ENCODE measurements at places on chromosomes 3 and 15.

- DNase-seq, result no peak
Measured at GRCh38 chr15:78156653-78157052, 7.5 kb downstream of the IDH3A start.

- no peak for DNase-seq
Measured at GRCh38 chr15:89341316-89342005, 6.8 kb upstream of the POLG start.

- no peak for DNase-seq
Measured at GRCh38 chr3:151686257-151686656, 47.5 kb upstream of the AADACL2 start.

DNA sequence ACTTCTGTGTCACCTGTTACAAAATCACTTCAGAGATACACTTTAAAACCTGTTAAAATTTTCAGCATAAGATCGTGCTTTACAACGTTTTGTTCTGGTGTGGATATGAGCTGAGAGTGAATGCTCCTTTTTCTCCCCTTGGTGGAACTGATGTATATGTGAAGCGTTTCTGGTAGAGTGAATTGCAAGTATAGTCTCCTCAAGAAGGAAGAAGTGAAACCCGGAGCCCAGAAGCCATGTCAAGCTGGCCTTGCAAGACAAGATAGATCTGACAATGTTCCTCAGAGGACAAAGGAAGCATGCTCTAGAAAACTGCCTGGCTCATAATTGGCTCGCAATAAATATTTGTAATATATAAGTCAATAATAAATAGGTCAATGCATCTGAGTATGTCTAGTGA, 23.6 kb downstream of the SERPINI2 start:
- no peak for DNase-seq

DNA sequence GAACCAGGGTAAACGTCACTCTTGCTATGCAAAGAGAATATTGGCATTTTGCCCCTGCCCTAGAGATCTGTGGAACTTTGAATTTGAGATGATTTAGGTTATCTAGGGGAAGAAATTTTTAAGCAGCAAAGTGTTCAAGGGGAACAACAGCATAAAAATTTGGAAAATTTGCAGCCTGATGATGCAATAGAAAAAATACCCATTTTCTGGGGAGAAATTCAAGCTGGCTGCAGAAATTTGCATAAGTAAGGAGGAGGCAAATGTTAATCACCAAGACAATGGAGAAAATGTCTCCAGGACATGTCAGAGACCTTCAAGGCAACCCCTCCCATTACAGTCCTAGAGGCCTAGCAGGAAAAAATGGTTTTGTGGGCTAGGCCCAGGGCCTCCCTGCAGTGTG, 4.4 kb upstream of the RPL32 start:
- DNase-seq, result no peak

DNA sequence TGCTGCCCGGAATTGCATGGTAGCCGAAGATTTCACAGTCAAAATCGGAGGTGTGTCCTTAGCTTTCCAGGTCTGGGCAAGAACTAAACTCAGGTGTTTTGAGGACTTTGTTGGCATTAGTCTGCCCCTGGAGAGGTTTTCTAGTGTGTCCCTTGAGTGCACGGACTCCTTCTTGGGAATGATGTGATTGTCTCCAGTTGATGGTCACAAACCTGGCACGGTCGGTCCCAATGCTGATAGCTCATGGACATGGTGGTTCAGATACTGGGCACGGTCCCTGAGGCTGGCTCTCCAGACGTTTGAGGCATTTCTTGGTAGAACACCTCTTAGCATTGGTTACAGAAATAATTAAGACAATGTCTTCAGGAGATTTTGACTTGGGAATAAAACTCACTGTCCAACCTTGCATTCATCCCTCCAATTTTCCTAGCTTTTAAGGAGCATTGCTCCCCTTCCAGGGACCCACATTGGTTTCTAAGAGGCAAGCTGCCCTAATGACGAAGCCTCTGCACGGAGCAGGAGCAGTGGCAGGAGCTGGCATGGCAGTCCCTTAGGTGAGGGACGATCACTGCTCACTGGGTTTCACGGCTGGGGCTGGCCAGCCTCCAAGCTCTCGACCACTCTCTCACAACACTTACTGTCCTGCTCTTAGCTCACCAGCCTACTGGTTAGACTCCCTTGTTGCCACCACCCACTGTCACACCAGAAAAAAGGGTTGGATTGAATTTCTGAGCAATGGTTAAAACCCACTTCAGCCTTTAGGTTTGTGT, 68.1 kb downstream of the PGPEP1L start:
- DNase-seq, result no peak

DNA sequence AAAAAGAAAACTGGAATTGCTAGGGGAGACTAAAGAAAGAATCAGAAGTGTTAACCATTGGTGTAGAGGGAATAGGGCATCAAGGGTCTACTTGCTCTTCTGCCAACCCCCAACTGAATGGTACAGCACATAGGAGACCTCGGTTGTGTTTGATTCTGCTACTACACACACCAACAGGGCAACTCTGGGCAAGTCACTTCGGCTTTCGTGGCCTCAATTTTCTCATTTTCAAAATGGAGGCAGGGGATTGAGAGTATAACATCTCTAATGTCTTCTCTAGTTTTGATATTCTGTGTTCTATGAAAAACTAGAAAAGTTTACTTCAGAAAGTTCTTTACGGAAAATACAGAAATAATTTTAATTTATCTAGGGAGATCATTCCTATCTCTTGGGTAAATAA, 120.3 kb upstream of the PHLDB2 start:
- DNase-seq, result no peak

DNA sequence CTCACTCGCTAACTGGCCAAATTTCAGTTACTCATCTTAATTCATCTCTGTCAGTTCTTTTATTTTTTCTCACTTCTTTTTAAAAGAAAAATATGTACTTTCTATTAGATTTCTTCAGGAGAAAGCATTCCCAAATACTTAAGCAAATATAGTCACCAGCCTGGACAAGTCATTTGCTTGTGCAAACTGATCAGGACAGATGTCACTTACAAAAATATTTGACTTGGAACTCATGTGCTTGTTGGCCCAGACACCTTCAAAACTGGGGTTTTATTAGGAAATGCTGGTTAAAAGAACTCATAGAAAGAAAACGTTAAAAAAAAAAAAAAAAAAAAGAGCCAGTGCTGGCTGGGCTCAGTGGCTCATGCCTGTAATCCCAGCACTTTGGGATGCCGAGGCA, 31.3 kb upstream of the FOXP1 start:
- no peak for DNase-seq

DNA sequence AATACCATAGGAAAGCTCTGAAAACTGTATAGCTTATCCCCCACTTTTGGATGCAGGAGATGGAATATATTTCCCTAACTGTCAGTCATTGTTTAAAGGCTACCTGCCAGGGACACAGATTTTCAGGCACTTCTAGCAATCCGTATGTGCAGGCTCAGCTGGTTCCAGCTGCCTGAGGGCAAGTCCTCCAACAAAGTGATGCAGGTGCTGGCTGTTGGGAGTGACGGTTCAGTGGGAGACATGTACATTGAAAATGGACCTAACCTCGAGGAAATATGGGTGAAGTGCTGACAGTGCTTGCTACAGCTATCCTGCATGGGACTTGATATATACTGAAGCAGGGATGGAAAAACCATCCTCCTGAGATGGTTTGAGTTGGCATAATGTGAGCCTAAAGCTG, 153.1 kb upstream of the GAP43 start:
- DNase-seq, result no peak

GRCh38 chr3:123365450-123366143, 83.3 kb downstream of the ADCY5 start:
- DNase-seq, result no peak

DNA sequence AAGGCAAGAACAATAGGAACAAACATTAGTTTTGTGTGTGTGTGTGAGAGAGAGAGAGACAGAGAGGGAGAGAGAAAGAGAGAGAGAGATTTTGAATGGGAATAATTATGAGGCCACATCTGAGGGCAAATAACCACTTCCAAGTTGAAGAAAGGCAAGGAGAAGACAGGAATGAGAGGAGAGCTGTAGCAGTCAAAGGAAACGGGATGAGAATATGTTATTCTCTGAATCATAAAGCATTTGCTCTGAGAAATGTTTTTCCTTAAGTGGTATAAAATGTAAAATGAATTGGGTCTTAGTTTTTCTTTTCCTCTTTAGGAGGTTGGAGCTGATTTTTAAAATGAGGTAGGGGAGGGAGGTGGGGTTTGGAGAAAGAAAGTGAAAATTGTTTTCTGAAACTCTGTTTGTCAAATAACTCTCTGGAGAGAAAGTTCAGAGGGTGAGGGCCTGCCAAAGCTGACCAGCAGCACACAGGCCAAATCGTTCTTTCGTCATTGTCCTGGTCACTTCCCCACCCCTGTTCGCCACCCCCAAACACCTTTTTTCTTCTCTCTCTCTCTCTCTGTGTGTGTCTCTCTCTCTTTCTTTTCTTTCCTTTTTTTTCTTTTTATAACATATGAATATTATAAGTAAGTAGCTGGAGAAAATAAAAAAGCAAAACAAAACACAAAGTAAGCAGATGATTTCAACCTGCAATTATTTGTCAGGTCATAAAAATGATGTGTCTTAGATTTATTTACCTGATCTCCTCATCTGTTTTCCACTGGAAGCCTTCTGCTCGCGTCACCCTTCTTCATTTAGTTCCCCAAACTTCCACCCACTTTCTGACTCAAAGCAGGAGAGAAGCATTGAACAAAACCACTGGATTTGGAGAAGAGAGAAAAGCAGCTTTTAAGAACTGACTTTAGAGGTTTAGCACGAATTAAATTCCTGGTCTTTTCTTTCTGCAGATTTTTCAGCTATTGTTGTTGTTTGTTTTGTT, 110.6 kb downstream of the LPP start:
- no peak for DNase-seq

DNA sequence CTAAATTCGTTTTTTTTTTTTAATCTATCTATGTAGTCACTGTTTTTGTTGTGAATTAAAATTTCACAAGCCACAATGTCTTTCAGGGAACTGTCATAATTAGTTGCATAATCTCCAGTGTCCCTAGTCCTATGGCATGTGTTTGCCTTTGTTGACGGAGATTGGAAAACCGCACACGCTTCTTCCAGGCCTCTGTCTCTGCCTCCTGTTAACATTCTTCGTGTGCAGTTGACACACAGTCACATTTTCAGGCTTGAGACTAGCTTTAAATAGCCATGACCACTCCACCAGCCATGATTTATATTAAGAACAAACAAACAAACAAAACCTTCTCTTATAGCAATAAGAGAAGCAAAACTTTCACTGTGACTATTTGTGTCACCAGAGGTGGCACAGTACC, 139.8 kb downstream of the DUT start:
- DNase-seq, result no peak

GRCh38 chr15:52071570-52071969, 41.0 kb downstream of the BCL2L10 start:
- DNase-seq, result no peak

DNA sequence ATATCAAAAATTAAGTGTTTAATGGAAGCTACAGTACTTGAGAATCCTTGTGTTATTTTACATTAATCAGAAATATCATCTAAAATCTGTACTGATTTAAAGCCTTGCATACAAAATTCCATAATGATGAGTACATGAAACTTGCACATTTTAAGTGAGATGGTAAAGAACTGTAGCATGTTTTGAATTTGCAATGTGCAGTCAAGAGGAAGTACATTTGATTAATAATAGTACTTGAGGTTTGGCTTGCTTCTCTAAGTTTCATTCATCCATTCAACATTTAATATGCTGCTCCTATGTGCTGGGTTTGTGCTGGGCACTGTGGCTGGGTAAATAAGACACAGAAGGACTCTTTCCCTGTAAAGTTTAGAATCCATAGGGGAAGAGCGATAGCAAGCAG, 332.3 kb downstream of the CNTN3 start:
- DNase-seq, result no peak

GRCh38 chr3:170909129-170909903, 879 bp upstream of the EIF5A2 start:
- no peak for DNase-seq

DNA sequence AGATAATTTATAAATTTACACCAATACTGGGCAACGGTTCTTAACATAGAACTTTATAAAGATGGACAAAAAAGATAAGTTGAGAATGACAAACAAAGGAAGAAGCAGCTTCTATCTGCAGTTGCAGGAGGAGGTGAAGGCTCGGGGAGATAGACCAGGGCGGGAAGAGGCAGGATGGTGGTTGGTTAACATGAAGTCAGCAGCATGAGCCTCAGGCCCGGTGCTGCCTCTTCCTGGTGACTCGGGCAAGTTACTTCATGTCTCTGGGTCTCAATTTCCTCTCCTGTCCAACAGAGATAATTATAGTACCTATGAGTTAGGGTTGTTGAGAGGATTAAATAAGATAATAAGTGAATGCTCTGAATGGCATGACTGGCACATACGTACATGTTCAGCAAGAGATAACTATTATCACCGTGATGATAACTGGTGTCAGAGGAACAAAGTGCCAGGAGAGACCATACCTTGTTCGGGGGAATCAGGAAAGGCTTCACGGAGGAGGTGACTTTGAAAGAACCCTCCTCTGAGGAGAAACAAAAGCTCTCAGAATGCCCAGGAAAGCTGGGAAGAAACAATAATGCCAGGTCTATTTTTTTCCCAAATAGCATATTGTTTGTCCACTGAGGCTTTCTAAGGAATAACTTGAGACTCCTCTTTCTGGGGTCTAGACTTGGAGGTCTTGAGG, 4.4 kb downstream of the PAK6 start:
- DNase-seq, result no peak

DNA sequence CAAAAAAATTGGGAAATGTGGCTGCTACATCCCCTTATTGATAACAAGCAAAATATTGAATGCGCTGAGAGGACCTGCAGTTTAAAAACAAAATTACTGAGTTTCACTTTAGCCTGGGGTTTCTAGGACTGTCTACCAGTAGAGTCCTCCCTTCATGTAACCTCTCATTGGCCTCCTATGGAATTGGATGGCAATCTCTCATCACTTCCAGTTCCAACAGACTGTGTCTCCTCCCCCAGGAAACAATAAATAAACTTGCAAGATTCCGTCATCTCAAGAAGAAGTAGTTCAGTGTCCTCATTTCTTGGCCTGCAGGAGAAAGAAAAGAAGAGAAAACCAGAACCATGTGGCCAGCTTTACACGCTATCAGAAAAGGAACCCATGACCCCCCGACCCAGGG, 123.8 kb downstream of the TLE3 start:
- no peak for DNase-seq

DNA sequence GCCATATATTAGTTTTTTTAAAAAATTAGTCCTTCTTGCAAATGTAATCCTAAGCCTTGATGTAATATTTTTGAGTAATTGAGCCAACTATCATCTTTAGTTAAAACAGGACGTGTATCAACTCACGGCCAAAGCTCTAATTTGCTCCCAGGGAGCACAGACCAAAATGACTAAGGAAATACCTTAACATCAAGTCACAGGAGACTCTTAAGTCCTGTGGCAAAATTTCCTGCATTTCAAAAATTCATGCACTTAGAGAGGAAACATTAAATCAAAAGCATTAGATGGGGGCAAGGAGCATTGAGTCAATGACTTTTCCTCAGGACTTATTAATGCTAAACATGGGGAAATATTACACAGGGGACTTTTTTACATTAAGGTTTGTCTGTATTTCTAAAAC, 276.0 kb downstream of the MFSD1 start:
- no peak for DNase-seq

GRCh38 chr3:20912406-20912805, 726.4 kb upstream of the SGO1 start:
- DNase-seq, result no peak
